NCI-H1694 (cell line): ENCODE measurements at places on chromosomes 7 and 10.
A peak's percentile ranks its signal among the peaks of the same experiment; 100 is the strongest.

- DNase-seq = peak; percentile 46
Observed at GRCh38 chr10:62244785-62245467, 23.7 kb downstream of the RTKN2 start.

DNA sequence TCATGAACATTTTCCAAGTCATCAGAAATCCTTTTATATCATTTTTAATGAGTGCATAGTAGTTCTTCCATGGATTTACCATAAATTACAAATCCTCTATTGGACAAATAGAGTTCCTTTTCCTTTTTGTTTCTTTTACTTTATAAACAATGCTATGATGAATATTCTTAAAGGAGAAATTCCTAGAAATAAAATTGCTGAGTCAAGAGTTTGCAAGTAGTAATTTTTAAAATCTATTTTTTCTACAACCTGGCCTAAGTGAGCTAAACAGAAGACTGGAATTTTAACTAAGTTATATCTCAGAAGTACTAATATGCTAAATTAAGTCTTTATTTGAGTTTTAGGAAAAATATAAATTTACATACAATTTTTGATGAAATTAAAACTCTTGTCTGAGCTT is 38.8 kb downstream of the PLEKHA1 start:
- no peak for DNase-seq

GRCh38 chr7:64183126-64183742 is 23.8 kb upstream of the ZNF735 start:
- no peak for DNase-seq

DNA sequence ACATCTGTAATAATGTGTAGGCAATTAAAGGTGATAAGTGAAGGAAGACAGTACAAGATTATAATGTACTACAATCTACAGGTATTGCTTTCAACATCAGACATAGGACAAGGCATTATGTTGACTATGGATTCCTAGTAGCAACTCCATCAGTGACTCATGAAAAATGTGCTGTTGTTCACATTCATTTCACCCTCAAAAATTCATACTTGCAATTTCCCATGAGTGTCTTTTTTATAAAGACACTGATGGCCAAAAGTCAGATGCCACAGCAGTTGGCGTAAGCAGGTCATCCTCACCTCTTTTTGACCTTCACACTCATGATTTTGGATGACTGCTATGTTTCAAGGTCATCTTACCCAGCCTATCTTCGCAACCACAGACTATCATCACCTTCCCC is 100.0 kb upstream of the AMPH start:
- no peak for DNase-seq

GRCh38 chr7:20019757-20020432 is 197.3 kb downstream of the MACC1 start:
- DNase-seq = no peak

- DNase-seq = no peak
Observed at GRCh38 chr7:155009570-155010157, 6.7 kb upstream of the PAXIP1 start.

DNA sequence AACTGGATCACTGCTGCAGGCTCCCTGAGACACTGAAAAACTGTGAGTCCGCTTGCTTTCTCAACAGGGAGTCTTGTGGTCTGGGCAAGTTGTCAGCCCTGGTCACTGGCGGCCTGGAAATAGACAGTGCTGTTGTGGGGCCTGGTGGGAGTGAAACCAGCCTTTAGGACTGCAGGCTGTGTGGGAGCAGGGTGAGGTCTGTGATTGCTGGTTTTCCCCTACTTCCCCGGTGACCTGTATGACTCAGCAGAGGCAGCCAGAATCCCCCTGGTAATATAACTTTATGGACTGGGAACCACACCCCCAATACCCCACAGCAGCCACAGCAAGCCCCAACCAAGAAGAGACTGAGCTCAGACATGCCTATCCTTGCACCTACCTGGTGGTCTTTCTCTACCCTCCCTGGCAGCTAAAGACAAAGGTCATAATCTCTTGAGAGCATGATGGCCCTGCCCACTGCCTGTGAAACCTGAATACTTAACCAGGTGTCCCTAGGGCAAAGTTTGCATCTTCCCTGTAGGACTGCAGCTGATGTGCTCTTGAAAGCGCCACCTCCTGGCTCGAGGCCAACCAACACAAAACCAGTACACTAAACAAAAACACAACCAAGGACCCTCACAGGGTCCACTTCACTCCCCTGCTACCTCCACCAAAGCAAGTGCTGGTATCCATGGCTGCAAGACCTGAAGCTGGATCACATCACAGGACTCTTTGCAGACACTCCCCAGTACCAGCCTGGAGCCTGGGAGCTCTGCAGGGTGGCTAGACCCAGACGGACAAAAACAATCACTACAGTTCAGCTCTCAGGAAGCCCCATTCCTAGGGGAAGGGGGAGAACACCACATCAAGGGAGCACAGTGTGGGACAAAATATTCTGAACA is 7.2 kb upstream of the ADAM22 start:
- DNase-seq = no peak

DNA sequence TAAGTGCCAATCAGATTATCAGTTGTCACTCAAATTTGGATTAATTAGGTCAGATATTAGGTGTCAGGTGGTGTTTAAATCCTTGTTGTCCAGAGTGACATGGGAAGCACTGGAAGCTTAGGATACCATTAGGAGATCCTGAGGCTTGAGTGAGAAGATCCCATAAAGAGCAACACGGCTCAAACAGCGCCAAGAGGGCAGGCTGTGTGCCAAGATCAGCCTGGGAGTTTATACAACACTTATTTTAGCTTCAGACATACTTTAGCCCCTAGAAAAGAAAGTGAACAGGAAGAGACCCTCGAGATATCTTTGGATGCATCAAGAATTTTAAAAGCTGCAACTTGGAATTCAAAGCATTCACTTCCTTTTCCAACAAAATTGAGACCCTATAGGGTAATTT is 14.2 kb upstream of the ACTA2 start:
- no peak for DNase-seq

- no peak for DNase-seq
Observed at GRCh38 chr7:142803901-142804300, 33.1 kb downstream of the PRSS2 start.

- no peak for DNase-seq
Observed at GRCh38 chr10:12681252-12681651, 320.3 kb downstream of the CCDC3 start.

- DNase-seq = no peak
Observed at GRCh38 chr7:1854866-1855724, 185.0 kb downstream of the ELFN1 start.

GRCh38 chr10:61845950-61846268 is 55.6 kb upstream of the ARID5B start:
- no peak for DNase-seq

DNA sequence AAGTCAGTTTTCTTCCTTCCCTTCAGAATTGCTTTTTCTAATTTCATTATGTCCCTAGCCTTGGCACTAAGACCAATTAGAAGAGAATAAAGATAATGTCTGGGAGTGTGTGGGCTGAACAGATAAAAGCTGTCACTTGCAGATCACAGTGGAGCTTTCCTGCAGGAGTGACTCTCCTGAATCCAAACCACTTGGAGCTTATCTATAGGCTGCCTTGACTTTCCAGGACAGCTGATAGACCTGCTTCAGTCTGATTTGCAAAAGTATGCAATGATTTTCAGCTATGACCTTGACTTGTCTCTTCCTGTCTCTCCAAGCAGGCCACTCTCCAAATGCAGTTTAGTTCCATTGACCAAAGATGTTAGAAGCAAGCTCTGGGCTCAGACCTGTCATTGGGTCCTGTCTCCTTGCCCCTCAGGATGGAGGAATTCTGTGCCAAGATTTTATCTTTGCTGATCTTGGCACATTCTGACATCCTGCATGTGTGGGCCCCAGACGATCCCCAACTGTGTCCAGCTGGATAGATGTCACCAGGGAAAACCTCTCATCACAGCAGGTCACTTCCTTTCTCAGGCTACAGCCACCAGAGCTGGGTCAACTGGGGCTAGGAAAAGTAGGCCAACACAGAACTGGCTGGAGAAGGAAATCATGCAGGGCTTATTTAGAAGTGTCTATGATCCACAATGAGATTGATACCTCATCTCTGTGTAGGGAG is 120.9 kb upstream of the ZNF438 start:
- DNase-seq = no peak

DNA sequence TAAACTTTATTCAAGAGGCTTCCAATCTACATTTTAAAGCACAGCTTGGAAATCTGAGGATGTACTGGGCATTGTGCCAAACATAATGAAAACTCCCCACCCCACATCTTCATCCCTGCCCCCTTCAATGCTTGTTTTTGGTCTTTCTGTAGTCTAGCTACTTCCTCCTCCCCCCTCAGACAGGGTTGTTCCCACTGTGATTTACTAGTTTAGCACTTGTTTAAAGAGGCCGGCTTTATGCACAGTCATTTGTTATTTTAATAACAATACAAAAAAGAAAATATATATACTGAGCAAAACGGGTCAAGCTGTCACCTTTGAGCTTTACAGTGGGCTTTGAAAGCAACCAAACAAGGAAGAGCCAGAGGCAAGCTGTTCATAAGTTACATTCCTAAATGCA is 132.6 kb downstream of the CHRM2 start:
- DNase-seq = no peak

DNA sequence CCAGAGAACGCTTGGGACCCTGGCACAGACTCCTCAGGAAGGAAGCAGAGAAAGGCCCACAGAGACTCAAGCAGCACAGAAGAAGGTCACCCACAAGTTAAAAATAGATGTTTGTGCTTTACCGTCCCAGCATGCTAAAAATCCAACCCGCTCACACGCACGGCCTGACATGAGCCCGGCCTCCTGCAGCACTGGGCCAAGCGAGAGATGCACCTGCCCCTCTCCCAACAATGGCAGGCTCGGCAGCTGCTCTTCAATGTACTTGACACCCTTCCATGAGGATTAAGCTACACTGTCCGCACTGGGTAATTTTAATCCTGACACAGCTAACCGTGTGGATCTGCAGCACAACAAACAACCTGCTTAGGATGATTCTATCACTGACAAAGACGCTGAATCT is 9.3 kb downstream of the DIP2C start:
- DNase-seq = no peak

DNA sequence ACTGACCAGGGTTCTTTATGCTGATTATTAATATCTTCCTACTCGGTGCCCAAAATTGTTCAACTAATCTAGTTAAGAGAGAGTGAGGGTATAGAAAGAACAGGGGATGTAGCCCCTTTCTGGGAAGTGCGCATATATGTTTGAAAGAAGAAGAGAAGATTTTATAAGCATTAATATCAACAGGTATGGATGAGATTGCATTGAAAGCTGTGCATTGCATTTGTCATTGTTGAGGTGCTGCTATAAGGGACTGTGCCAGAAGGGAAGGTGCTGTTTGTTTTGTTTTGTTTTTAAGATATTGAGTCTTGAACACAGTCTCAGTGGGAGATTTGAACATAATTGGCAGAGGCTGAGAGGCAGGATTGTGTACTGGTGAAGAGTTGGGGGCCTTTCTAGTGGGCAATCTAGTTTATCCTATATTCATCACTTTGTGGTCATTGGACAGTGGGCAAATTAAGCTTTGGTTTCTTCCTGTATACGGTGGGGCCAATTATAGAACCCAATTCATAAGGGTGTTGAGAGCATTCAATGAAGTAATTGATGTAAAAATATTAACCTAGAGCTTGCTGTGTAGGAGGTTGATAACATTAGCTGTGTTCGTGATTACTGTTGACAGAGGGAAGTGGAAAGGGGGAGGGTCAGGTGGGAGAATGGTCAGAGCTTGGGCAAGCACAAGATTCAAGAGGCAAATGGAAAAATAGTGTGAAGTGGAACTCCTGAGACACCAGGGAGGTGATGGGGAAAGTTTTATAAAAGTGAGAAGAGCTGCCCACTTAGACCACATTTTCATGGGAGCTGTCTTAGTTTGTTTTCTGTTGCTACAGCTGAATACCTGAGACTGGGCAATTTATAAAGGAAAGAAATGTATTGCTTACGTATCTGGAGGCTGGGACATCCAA is 19.9 kb upstream of the PCGF5 start:
- no peak for DNase-seq

DNA sequence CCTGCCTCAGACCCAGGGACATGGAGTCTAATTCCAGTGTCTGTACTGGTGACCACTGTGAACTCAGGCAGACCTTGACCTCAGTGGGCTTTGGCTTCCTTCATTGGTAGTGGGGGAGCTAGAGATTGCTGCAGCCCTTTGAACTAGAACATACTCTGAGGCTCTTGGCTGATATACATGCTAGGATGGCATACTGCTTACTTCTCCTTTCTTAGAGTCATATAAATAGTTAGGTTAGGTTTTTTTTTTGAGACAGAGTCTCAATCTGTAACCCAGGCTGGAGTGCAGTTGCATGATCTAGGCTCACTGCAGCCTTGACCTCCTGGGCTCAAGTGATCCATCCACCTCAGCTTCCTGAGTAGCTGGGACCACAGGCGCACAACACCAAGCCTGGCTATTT is 49.7 kb downstream of the TMEM178B start:
- no peak for DNase-seq

- DNase-seq = no peak
Observed at GRCh38 chr7:39574673-39575349, 8.6 kb downstream of the YAE1 start.

DNA sequence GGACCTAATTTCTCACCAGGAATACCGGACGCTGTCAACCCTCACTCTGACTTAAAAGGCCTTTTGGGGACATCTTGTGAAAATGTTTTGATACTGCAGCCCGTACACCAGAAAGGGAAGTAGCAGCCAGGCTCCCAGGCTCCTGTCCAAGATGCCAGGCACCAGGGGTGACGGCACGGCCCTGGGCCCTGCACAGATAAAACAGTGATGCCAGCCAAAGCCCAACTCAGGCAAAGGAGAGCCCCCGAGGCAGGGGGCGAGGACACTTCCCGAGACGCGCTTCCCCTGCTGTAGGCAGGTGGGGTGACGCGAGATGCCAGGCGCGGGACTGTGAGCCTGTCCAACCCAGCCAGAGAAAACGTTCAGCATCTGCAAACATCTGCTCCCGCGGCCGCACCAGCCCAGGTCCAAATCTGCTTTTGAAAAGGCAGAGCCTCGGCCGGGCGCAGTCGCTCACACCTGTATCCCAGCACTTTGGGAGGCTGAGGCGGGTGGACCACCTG is 15.7 kb downstream of the ZFAND2A start:
- DNase-seq = no peak

DNA sequence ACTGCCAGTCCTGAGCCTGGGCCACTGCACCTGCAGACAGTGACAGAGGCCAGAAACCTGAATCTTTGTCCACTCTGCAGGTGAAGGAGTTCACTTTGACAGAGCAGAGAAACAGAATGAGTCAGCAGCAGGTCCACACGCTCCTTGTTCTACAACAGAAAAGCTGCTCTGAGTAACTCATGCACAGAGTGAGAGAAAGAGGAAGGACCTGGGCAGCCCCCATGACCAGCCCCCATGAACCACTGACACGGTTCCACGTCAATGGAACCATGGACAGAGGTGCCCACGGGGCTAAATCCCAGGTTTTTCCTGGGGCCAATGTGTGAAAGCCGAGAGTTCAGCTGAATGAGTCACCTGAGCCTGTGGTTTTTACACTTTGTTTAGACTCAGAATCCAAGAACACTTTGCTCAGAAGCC is 40.8 kb upstream of the CTBP2 start:
- no peak for DNase-seq

- no peak for DNase-seq
Observed at GRCh38 chr7:105046414-105046813, 32.4 kb downstream of the KMT2E start.

GRCh38 chr7:389911-390601 is 100.1 kb downstream of the FOXL3 start:
- no peak for DNase-seq

- DNase-seq = no peak
Observed at GRCh38 chr10:76540786-76541185, 1096.8 kb downstream of the KCNMA1 start.

GRCh38 chr10:14476641-14477407 is 146.1 kb upstream of the FRMD4A start:
- DNase-seq = no peak
